SJSA1 (cell line): ENCODE measurements at places on chromosomes 12 and 14.
A peak's percentile ranks its signal among the peaks of the same experiment; 100 is the strongest.

DNA sequence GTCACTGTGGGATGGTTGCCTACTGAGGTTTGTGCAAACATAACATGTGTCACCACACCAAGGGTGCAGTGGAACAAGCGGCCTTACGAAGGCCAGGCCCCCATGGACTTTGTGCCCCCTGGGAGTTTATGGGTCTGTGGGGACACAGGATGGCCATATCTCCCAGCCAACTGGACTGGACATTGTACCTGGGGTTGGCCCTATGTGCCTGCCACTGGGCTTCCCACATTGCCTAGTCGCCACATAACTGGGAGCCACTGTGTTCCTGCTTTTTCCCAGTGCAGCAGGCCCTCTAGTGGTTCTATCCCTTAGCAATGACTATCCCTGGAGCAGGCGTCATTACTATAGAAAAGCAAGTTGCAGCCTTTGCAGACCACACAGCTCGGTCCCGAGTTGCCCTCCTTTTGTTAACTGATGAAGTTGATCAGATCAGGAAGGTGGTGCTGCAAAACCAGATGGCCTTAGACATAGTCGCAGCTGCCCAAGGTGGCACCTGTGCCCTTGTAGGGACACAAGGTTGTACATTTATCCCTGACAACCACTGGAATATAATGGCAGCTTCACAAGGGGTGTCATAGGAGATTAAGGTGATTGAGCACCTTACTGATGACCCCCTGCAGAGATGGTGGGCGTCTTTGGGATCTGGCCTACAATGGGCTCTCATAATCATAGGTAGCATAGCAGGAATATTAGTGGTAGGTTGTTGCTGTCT lies 15.2 kb upstream of the RNASE12 start:
- DNase-seq: no peak

- DNase-seq: peak; percentile 62
Measured at GRCh38 chr12:14257734-14258574, 107.5 kb upstream of the ATF7IP start.

DNA sequence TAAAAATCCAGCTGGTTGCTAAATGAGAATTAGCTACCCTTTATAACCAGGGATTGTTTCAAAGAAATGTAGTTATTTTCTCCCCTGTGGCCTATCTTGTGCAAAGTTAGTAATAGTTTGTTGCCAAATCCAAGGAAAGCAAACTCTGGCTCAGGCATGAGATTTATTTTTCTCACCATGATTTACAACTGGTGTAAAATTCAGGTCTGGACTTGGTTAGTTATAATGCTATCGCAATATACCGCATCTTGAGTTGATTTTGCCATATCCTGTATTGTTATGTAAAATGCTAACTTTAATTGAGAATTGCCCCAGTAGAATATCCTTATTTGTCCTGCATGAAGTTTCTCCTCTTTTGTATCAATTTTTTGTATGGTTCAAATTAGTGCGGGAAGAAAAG lies 135.5 kb downstream of the CRADD start:
- DNase-seq: no peak

GRCh38 chr12:109232731-109233130 lies 76.4 kb downstream of the FOXN4 start:
- no peak for DNase-seq

DNA sequence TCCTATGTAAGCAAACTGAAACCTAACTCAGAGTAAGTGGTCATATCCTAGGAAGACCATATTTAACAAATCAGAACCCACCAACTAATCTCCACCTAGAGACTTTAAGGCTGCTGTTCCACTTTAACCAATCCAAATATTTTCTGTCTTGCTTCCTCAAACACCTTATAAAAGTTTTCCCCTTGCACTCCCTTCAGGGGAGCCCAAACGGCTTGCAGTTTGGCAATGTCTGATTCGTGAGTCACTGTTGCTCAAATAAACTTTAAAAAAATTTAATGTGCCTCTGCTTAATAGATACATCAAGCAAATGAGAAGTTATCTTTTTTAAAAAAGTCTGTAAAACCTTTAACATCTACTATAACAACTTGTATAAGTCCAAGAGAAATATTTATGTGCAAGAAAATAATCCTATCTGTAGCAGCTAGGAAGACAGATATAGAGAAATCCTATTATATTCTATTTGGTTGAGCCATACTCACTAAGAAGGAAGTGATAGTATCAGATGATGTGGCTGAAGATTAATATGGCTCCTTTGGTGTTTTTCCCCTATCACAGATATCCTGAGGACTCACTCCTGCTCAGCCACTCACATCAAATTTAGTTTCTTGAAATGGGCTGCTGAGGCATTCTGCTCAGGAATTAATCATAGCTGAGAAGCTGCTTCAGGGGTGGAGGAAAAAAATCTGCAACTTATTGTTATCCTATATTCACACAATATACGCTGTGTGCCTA lies 65.1 kb upstream of the DUSP6 start:
- DNase-seq: peak; percentile 16

GRCh38 chr12:108697905-108698304 lies 33.4 kb downstream of the CORO1C start:
- DNase-seq: no peak

DNA sequence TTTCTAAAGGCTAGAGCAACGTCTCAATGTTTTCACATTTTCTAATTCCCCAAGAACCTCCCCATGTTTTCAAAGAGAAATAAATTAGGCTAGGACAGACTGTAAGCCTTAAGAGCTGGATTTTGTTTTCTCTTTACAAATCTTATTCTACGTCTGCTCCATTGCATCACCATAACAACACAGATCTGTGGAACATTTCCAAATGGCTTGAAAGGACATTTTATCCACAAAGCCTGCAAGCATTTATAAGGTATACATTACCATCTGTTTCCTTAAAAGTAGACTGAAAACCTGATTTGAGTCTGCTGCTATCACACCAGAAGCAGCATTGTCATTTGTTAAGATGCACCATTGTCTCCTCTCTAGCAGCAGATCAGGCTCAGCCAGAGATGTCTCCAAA lies 115.3 kb upstream of the PLEKHA5 start:
- no peak for DNase-seq

- no peak for DNase-seq
Measured at GRCh38 chr12:1532375-1533165, 61.8 kb downstream of the FBXL14 start.

- no peak for DNase-seq
Measured at GRCh38 chr12:123075087-123075645, 75.7 kb downstream of the PITPNM2 start.

- no peak for DNase-seq
Measured at GRCh38 chr12:100656856-100657255, 83.4 kb downstream of the GAS2L3 start.
